ENCODE measurements at places on chromosomes 6 and 20.

GRCh38 chr20:48538058-48538825 lies 289.6 kb downstream of the PREX1 start:
- no peak for DNase-seq

DNA sequence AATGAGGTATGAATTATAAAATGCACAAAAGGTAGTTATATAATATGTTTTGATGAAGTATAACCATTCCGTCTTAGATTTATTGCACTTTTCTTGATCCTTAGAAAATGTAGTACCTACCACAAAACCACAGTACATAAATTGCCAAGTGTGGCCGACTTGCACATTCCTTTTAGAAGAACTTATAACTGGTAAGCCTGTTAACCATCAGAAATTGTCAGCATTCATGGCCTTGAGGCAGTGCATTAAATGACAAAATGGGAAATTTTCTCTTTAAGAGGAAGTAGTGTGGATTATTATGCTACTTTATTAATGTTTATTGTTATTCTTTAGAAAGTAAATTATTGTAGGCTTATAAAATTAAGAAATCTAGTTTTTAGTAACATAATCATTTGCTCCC lies 29.6 kb downstream of the TAB2 start:
- DNase-seq, result no peak

DNA sequence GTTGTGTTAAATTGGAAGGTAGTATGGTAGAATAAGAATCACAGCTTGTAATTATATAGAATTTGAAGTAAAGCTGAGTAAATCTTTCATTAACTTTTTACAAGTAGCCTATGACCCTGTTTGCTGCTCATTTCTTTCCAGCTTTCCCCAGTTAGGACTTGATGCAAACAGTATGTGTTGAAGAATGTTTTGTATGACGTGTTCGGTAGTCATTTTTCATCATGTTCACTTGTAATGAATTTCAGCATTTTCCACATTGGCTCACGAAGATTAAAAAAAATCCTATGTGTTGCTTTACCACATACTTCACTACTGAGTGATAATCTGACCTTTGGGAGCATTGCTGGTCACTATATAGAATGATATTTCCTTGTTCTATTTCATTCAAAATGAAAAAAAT lies 162.4 kb downstream of the CDKAL1 start:
- DNase-seq, result no peak

- no peak for DNase-seq
Observed at GRCh38 chr6:120584111-120584760, 750.0 kb downstream of the TBC1D32 start.

DNA sequence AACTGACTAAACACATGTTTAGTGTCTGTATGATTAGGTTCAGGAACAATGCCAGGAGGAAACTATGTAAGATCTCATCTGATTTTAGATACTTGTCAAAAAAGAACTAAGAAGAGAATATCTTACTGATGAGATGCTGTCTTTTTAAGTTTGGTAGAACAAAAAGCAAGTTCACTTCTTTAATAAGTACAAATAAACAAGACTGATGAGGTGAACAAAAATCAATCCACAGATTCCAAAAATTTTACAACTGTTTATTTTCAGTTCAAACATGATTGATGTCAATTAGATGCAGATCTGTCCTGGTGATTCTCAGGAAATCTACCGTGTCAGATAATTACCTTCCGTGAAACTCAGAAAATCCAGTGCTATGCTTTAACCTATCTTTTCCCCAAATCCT lies 24.9 kb downstream of the EPHA7 start:
- no peak for DNase-seq

- no peak for DNase-seq
Observed at GRCh38 chr6:85912582-85912981, 269.9 kb upstream of the SYNCRIP start.

GRCh38 chr6:1665214-1665613 lies 55.5 kb downstream of the FOXC1 start:
- DNase-seq, result no peak

DNA sequence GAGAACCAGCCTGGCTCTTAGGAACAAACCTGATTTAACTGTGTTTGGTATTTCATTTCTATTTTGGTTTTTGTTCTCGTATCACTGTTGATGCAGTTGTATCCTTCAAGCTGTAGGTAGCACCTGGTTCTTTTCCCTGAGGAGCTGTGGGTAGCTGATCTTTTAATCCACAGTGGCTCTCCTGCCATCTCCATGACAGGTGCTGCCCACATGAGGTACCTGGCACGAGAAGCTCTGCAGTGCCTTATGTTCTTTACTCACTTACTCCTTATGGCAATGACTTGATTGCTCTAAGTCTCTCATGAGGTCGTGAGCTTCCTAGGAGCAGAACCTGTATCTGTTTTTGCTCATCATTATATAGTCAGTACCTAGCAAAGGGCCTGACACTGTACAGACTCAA lies 74.3 kb upstream of the EMILIN3 start:
- DNase-seq, result no peak

GRCh38 chr6:149888093-149888492 lies 9.8 kb downstream of the RAET1E start:
- no peak for DNase-seq

- DNase-seq, result no peak
Observed at GRCh38 chr6:114210467-114210866, 132.4 kb downstream of the HS3ST5 start.

- DNase-seq, result no peak
Observed at GRCh38 chr6:20350215-20350614, 51.5 kb upstream of the E2F3 start.

- no peak for DNase-seq
Observed at GRCh38 chr20:15498926-15499325, 1074.3 kb downstream of the KIF16B start.

DNA sequence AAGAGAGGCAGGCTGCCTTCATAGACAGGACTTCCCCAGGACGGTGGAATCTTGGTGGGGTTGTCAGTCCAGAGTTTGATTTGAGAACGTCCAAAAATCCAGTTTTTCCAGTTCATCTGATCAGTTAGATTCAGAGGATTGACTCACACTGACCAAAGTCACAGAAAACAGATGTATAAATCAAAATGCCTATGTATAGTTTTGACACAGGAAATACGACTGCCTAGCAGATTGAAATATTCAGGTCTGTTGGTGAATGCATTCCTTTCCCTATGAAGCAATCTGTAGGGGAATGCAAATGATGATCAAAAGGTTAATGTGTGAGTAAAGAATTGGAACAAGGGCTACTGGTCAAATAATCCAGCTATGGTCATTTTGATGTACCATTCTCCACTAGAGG lies 29.7 kb upstream of the GFOD1 start:
- no peak for DNase-seq
